ENCODE measurements at places on chromosomes 7 and 10. TPM values are rescaled to one million over a fixed set of nuclear protein-coding genes. Genes with fewer than 3 reads are reported as not detected.
A peak's percentile ranks its signal among the peaks of the same experiment; 100 is the strongest.

Gene NCF1
- 46.2 TPM for total RNA-seq

Gene SKIDA1
- total RNA-seq, result 0.27 TPM

Gene ELN
- total RNA-seq, result 11.5 TPM

Gene SYNPO2L
- total RNA-seq, result not detected

Gene ANXA8
- total RNA-seq, result not detected

GRCh38 chr10:86520871-86521677, 518 bp downstream of the WAPL start:
- no peaks in the 10 kb centered on the region for H3K27me3 ChIP-seq
- H3K36me3 ChIP-seq, result no peaks in the 10 kb centered on the region

- H3K4me3 ChIP-seq, result no peak overlapping the region
- H3K27ac ChIP-seq, result no peak overlapping the region
- H3K4me1 ChIP-seq, result no peaks in the 10 kb centered on the region
- DNase-seq, result no peak
These were observed 132.5 kb downstream of the LSM5 start for GRCh38 chr7:32357535-32358277.

GRCh38 chr7:37765872-37766525, 82.4 kb upstream of the NME8 start:
- no peaks in the 10 kb centered on the region for H3K4me1 ChIP-seq
- no peak overlapping the region for H3K4me3 ChIP-seq
- no peaks in the 10 kb centered on the region for H3K27me3 ChIP-seq
- no peak overlapping the region for H3K27ac ChIP-seq
- DNase-seq, result no peak
- H3K36me3 ChIP-seq, result no peaks in the 10 kb centered on the region

DNA sequence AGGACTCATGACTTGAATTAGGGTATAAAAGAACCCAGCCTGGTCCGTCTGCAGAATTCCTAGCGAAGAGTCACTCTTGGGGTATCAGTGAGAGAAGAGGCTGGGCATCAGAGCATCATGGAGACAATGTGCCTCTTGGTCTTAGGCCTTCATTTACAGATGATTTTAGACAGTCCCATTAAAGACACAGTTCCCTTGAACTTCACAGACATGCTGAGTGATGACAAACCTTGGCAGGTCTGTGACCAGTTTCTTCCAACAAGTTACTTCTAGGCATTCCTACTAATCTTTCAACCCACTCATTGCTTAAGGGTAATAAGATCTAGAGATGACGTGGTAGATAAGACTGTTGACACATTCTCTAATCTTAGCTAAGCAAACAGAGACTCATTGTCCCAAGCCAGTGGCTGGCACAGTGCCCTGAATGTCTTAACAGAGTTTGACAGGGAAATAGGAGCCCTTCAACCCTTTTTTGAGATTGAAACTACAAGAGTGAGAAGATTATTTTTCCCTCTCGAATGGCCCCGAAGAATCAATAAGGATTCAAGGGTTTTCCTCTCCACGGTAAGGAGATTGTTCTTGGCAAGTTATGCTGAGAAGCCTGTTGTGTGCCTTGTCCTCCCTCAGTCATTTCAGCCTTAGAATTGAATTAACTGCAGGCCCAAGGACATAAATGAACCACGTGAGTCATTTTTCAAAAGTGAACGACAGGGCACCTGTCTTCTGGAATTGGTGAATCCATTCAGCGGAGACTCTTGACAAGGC, 281.1 kb downstream of the CCDC3 start:
- H3K4me1 ChIP-seq, result no peaks in the 10 kb centered on the region
- no peaks in the 10 kb centered on the region for H3K27me3 ChIP-seq
- H3K36me3 ChIP-seq, result no peaks in the 10 kb centered on the region
- H3K4me3 ChIP-seq, result no peak overlapping the region
- DNase-seq, result peak; percentile 85
- peak overlapping the region; percentile 77 for H3K27ac ChIP-seq

DNA sequence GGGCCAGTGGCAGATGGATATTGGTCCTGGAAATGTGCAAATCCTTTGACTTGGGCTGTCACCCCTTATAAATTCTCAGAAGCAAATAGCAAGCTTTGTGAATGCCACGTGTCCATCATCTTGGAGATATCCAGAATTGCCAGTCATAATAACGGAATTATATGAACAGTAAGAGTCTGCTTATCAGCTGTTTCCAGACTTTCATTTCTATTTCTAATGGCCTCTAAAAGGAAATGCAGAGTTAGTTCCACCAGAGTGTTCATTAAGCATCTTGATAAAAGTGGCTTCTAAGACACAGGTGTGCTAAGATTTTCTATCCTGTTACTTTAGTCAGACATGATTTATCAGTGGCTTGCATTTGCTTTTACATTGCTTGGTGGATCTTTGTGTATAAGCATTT, 87.4 kb downstream of the RAMP3 start:
- no peak overlapping the region for H3K27ac ChIP-seq
- no peaks in the 10 kb centered on the region for H3K36me3 ChIP-seq
- no peak overlapping the region for H3K4me3 ChIP-seq

GRCh38 chr7:76505168-76506080, 4.9 kb upstream of the UPK3B start:
- H3K4me3 ChIP-seq, result no peak overlapping the region
- H3K4me1 ChIP-seq, result no peaks in the 10 kb centered on the region
- H3K36me3 ChIP-seq, result peaks cover 25% of the 10 kb centered on the region
- no peaks in the 10 kb centered on the region for H3K27me3 ChIP-seq
- no peak overlapping the region for H3K27ac ChIP-seq

DNA sequence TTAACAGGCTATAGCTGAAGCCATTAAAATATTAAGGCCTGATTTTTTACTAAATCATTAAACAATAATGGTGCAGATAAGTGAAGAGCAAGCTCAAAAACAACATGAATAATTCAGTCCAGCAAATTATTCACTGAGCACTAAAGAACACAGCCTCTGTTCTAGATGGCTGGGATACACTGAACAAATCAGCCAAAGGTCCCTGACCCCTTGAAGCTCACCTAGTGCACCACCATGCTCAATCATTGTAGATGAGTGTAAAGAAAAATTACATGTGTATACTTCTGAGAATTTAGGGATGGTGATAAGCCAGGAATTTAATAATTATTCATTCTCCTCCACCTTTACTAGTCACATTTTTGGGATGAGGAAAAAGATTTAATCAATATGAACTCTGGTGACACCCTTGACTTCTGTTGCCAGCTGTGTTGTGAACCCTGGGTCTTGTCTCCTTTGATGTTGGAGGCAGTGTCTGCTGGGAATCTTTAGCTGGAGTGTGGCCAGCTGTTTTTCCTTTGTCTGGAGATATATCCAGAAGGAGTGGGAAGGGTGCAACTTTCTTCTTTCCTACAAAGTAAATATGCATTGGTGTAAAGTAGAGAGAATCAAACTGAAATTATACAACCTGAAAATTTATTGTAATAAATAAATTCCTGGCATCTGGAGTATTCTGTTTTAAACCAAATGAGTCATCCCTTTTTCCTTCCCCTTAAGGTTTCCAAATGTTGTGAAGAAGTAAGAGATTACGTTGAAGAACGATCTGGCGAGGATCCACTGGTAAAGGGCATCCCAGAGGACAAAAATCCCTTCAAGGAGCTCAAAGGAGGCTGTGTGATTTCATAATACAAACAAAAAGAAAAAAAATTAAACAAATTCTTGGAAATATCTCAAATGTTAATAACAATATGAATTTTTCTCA, 4.0 kb downstream of the GNGT1 start:
- no peak for DNase-seq
- H3K4me1 ChIP-seq, result no peaks in the 10 kb centered on the region
- no peak overlapping the region for H3K27ac ChIP-seq
- no peaks in the 10 kb centered on the region for H3K27me3 ChIP-seq
- no peaks in the 10 kb centered on the region for H3K36me3 ChIP-seq

- DNase-seq, result no peak
- no peaks in the 10 kb centered on the region for H3K4me1 ChIP-seq
- H3K4me3 ChIP-seq, result no peak overlapping the region
These were observed 17.5 kb downstream of the HGF start for GRCh38 chr7:81752318-81752714.

GRCh38 chr7:77538281-77539212, 1.5 kb downstream of the PTPN12 start:
- no peaks in the 10 kb centered on the region for H3K36me3 ChIP-seq
- peak overlapping the region; percentile 90 for H3K4me3 ChIP-seq
- no peaks in the 10 kb centered on the region for H3K27me3 ChIP-seq
- DNase-seq, result peak; percentile 59
- no peaks in the 10 kb centered on the region for H3K4me1 ChIP-seq
- H3K27ac ChIP-seq, result peak overlapping the region; percentile 97

DNA sequence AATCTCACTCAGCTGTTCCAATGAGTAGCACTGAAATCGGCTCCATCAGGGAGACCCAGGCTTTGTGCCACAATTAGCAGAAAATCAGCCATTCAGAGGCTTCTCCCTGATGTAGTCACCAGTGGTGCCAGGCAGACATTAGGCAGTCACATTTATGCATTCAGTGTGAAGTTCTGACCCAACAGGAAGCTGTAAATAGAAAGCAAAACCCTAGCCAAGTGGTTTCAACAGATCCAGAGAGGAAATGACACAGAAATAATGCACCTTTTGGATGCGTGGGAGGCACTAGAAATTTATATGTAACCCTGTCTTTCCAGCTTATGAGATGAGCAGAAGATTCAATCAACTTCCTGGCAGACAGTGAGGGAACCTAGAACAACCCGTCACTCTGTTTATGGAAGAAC, 186.4 kb downstream of the PDE1C start:
- H3K27ac ChIP-seq, result peak overlapping the region; percentile 31
- no peaks in the 10 kb centered on the region for H3K36me3 ChIP-seq
- no peaks in the 10 kb centered on the region for H3K27me3 ChIP-seq
- no peak for DNase-seq
- no peaks in the 10 kb centered on the region for H3K4me1 ChIP-seq
- no peak overlapping the region for H3K4me3 ChIP-seq

DNA sequence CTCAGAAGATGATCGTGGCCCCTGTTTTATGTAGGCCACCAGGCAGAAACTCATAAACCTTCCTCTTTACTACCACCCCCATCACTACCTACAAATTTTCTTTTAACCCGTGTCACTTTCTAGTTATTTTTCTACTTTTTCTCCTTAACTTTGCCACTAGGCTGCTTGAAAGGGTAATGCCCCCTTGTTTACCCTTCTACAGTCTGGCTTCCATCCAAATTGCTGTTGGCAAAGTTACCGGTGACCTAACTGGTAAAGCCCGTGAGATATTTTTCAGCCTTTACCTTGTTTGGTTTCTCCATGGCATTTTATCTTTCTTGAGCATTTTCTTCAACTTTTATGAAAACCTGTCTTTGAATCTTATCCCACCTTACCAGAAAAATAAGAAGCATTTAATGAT, 153.0 kb downstream of the WNT2 start:
- H3K27me3 ChIP-seq, result no peaks in the 10 kb centered on the region
- no peak overlapping the region for H3K4me3 ChIP-seq
- no peaks in the 10 kb centered on the region for H3K4me1 ChIP-seq
- DNase-seq, result no peak
- H3K36me3 ChIP-seq, result no peaks in the 10 kb centered on the region

GRCh38 chr7:27551803-27552400, 110.8 kb downstream of the HIBADH start:
- H3K36me3 ChIP-seq, result no peaks in the 10 kb centered on the region
- DNase-seq, result no peak
- no peak overlapping the region for H3K4me3 ChIP-seq
- H3K4me1 ChIP-seq, result no peaks in the 10 kb centered on the region
- H3K27ac ChIP-seq, result no peak overlapping the region

GRCh38 chr7:111006691-111007090, 84.2 kb upstream of the LRRN3 start:
- no peaks in the 10 kb centered on the region for H3K27me3 ChIP-seq
- DNase-seq, result no peak
- no peaks in the 10 kb centered on the region for H3K4me1 ChIP-seq
- H3K4me3 ChIP-seq, result no peak overlapping the region

DNA sequence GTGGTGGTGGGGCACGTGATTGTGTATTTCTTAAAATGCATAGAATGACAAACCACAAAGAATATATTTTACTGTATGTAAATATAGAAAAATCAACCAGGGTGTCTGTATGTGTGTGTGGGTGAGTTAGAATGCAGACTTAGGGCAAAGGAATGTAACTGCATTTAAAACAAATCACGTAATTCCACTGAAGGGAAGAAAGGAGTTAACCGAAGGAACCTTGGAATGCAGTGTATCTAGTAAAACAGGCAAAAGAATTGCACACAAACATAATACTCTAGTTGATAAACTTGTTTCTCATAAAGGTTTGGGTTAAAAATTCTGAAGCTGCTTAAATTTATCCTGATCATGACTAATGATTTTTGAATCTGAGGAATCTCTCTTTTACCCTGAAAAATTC, 134.9 kb downstream of the ADRA2A start:
- no peak overlapping the region for H3K4me3 ChIP-seq
- H3K4me1 ChIP-seq, result no peaks in the 10 kb centered on the region
- DNase-seq, result no peak
- H3K36me3 ChIP-seq, result no peaks in the 10 kb centered on the region
- H3K27me3 ChIP-seq, result no peaks in the 10 kb centered on the region

GRCh38 chr10:72038458-72039001, 49.8 kb downstream of the SPOCK2 start:
- no peak overlapping the region for H3K4me3 ChIP-seq
- no peaks in the 10 kb centered on the region for H3K27me3 ChIP-seq
- H3K36me3 ChIP-seq, result no peaks in the 10 kb centered on the region
- no peak for DNase-seq
- H3K27ac ChIP-seq, result no peak overlapping the region

DNA sequence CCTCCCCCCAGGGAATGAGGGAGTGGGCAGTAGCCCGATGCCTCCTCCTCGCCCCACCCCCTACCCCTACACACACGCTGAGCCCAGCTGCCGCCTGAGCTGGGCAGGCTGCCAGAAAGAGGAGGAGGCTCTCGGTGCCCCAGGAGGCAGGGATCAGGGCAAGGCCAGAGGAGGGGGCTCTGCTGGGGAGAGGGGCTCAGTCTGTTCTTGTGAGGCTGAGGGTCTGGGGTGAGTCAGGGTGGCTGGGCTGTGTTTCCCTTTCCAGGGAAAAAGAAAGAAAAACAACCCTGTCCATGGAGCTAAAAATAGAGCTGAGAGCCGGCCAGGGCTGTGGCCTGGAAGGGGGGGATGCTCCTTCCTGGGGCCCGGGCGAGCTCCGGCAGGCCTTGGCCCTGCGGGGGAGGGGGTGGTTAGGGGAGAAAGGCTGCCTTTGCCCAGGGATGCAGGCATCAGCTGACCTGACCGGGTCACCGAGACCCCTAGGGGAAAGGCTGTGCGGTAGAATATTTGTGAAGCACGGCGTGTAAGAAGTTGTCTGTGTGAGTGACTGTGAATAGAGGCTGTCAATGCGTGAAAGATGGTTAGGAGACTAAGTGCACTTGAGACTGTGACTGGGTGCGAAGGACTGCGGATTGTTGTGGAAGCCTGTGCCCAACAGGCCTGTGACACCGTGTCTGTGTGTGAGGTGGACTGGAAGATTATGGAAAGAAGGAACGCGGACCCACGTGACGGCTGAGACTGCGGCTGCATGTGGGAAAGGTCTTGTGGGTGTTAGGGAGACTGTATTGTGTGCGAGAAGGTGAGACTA, 1.2 kb upstream of the LZTS2 start:
- no peaks in the 10 kb centered on the region for H3K36me3 ChIP-seq
- H3K4me1 ChIP-seq, result no peaks in the 10 kb centered on the region
- H3K27ac ChIP-seq, result peak overlapping the region; percentile 96
- H3K27me3 ChIP-seq, result no peaks in the 10 kb centered on the region

GRCh38 chr10:36591436-36591835, 534.0 kb upstream of the ANKRD30A start:
- no peaks in the 10 kb centered on the region for H3K27me3 ChIP-seq
- H3K4me3 ChIP-seq, result no peak overlapping the region
- DNase-seq, result no peak
- no peaks in the 10 kb centered on the region for H3K36me3 ChIP-seq
